Large intestine (tissue), 12 donors: ENCODE measurements at places on chromosomes 3 and 15. TPM values are rescaled to one million over a fixed set of nuclear protein-coding genes. Genes with fewer than 3 reads are reported as not detected.

GOLGA6A gene
- polyA plus RNA-seq: 0.15 TPM

CHRNA7 gene
- 15.8 TPM for polyA plus RNA-seq

GOLGA6D gene
- polyA plus RNA-seq: 0.04 TPM

CMTM7 gene
- 10.9 TPM for polyA plus RNA-seq

MORC1 gene
- 0.01 TPM for polyA plus RNA-seq

GP9 gene
- polyA plus RNA-seq: 0.18 TPM

UACA gene
- polyA plus RNA-seq: 65.2 TPM

HGD gene
- 28.7 TPM for polyA plus RNA-seq

CELF6 gene
- 11.9 TPM for polyA plus RNA-seq

DNA sequence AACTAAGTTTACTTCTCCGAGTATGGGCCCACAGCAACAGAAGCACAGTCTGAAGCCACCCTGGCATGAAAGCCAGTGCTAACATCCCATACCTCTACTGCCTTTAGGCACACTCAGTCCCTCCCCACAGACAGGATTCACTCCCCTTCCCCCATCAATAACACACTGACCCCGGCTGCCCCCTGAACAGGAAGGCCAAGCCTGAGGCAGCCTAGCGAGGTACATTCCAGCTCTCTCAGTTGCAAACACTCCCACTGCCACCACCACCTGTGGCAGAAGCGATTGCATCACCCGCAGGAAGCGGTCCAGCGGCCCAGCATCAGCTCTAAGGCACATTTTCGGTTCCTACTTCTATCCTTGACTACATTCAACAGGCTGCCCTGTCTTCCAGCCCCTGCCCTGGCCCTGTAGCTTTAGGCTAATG lies 7.0 kb upstream of the BMF start:
- no peak for DNase-seq

GRCh38 chr3:131711114-131711768 lies 208.5 kb upstream of the MRPL3 start:
- no peak for DNase-seq

- no peak for DNase-seq
These were observed 78.4 kb upstream of the LIMD1 start for GRCh38 chr3:45515999-45516725.

DNA sequence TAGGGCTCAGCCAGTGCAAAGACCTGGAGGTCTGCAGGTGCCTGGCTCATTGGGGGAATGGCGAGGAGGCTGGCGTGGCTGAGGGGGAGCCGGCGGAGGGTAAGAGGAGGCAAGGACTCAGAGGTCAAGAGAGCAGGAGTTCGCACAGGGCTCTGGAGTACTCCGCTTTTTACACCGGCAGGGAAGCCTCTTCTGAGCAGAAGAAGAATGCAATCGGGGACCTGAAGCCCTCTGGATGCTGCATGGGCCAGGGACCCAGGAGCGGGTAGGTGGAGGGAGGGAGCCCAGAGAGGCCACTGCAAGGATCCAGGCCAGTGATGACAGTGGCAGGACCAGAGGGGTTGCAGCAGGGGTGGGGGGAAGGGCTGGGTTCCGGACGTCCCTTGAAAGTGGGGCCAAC lies 70.4 kb upstream of the TAMM41 start:
- DNase-seq: no peak

DNA sequence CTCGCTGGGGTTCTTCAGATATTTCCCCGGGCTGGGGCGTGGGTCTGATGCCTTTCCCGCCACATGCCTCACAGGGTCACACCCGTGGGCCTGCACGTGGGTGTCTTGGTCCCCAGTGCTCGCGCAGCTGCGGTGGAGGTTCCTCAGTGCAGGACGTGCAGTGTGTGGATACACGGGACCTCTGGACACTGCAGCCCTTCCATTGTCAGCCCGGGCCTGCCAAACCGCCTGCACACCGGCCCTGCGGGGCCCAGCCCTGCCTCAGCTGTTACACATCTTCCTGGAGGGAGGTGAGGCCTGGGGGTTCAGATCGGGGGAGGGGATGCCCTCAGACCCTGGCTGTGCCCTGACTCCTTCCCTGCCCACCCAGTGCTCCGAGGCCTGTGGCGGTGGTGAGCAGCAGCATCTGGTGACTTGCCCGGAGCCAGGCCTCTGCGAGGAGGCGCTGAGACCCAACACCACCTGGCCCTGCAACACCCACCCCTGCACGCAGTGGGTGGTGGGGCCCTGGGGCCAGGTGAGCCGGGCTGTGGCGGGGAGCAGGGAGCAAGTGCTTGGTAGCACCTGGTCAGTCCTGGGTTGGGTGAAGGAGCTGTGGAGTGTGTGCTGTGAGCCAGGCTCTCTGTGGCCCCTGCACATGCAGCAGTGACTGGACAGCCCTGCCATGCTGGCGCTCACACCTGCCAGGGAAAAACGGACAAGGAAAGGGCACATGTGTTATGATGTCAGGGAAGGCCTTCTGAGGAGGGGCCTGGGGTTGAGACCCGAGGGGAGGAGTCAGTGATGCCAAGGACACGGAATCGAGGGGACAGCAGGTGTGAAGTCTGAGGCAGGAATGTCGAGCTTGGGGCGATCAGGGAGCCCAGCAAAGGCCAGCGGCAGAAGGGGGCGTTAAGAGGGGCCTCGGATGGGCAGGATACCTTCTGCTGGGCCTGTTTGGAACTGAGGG lies 88.9 kb downstream of the TBC1D2B start:
- DNase-seq: no peak

DNA sequence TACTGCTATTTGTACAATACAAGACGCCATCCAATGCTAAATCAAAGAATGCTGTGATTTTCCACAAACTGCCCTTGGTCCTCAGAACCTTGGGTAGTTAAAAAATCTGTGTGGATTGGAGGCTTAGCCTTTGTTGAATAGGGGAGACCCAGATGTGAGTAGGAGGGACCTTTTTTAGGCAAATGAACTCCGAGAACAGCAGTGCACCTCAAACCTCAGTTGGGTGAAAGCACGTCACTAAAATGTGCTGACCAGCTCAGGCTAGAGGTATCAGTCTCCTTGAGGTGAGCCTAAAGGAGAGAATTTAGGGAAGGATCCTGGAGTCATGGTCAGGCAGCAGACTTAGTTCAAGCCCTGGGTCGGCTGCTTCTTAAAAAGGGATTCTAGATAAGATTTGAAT lies 200.7 kb downstream of the SOX2 start:
- no peak for DNase-seq

DNA sequence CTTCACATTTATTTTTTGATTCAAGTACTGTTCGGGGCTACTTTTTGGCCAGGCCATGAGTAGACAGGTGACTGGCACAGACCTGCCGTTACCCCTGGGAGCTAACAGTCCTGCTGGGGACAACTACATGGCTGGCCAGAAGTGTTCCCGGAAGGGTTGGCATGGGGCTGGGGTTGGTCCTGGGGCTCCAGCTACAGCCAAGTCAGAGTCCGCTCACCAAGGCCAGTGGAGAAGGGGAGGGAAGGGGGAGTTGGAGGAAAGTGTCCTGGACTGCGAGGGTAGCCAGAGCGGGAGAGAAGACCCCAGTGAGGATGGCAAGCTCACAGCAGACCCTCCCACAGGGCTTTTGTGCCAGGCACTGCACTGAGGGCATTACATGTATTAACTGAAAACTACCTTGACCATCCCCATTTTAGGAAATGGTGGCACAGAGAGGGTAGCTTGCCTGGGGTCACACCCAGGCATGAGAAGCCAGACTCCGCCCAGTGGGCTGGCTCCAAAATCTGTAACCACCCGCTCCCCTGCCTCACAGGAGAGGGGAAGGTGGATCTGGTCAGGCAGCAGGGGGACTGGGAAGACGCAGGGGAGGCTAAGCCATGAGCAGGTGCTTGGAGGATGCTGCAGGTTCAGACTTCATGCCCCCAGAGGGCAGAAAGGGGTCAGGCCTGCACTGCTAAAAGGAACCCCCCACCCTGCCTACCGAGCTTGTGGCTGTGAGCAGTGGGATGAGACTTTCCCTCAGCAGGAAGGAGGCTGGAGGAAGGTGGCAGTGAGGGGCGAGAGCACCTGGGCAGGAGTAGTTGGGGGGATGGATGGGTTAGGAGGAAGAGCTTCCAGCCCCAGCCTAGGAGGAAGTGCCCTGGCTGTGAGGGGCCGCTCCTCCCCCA lies 38.3 kb upstream of the ESYT3 start:
- no peak for DNase-seq

DNA sequence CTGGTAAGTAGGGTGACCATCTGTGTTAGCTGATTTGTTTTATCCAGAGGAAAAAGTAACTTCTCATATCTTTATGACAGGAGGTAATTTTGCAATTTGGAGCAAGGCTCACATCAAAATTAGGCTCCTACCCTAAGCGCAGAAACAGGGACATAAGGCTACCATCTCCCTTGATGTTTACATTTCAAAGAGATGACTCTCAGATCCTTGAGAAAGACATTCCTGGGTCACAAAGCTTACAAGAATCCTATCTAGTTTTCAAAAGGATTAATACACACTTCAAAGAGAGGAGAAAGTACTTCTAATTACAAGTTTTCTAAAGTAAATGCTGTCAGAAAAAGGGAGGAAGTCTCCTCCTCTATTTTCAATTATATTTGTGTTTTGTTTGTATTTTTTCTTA lies 7.0 kb downstream of the ZPLD1 start:
- DNase-seq: no peak
